Esophagus squamous epithelium (tissue), 5 donors: ENCODE measurements at places on chromosomes 13 and 19.

DNA sequence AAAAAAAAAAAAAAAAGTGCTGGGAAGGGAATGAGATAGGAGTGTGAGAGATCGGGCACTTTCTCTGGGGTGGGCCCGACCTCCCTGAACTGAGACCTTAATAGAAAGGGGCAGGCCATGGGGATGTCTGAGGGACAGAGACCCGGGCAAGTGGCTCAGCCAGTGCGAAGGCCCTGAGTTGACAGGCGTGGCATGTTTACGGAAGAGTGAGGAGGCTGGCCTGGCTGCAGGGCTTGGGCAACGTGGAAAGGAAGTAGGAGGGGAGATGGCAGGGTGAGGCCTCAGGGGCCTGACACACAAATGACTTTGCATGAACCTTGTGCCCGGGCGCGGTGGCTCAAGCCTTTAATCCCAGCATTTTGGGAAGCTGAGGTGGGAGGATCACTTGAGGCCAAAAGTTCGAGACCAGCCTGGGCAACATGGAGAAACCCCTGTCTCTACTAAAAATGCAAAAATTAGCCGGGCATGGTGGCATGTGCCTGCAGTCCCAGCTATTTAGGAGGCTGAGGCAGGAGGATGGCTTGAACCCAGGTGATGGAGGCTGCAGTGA, 13.9 kb downstream of the FCHO1 start:
- DNase-seq, result no peak

GRCh38 chr19:35977446-35978222, 17.4 kb upstream of the SDHAF1 start:
- no peak for DNase-seq

DNA sequence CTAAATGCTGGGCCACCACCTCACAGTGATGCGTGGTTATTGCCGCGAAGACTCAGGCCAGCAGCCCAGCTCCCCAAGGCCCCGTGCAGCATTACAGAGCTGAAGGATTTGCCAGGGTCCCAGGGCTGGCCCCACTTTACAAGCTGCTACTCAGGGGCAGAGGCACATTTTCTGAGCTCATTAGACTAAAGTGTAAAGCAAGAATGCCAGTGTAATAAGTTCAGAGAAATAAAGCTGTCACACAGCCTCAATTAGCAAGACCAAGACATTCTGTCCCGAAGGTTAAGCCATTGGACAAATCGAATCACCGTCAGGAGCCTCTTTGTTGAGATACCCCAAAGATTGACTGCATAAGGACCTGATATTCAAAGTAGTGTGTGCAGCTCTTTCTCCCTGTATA, 428.4 kb downstream of the EFNB2 start:
- no peak for DNase-seq

DNA sequence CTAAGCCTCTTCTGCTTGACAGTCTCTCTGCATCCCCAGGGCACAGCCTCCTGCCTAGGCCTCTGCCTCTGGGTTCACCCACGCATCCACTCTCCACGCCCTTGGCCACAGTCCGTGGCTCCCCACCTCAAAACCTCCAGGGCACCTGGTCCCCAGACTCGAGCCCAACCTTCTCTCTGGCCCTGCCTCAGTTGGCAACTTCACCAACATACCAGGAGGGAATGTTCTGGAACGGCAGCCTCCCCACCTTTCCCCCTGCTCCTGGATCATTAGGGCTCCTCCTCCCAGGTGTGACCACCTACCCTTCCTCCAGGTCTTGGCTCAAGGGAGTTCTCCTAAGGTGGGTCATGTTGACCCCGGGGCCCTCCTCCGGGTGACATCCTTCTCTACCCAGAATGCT, 69.1 kb downstream of the SOX1 start:
- DNase-seq, result no peak

- DNase-seq, result no peak
These were observed 317 bp downstream of the LYL1 start for GRCh38 chr19:13102416-13102665.
